ENCODE measurements at places on chromosomes 7 and 10. TPM values are rescaled to one million over a fixed set of nuclear protein-coding genes. Genes with fewer than 3 reads are reported as not detected.

MINPP1 gene
- 16.0 TPM for polyA plus RNA-seq

ZNF92 gene
- polyA plus RNA-seq: 0.90 TPM

PROSER2 gene
- 8.1 TPM for polyA plus RNA-seq

OR2A1 gene
- polyA plus RNA-seq: 0.14 TPM

VSTM4 gene
- 0.06 TPM for polyA plus RNA-seq

TRIM74 gene
- polyA plus RNA-seq: 0.07 TPM

TAS2R4 gene
- polyA plus RNA-seq: 0.30 TPM

HOXA9 gene
- polyA plus RNA-seq: 84.1 TPM

- no peak overlapping the region for H3K27ac ChIP-seq
- no peaks in the 10 kb centered on the region for H3K36me3 ChIP-seq
- no peaks in the 10 kb centered on the region for H3K27me3 ChIP-seq
- no peaks in the 10 kb centered on the region for H3K4me1 ChIP-seq
Observed at GRCh38 chr7:37930226-37930948, 9.9 kb downstream of the EPDR1 start.

GRCh38 chr7:83058667-83059066, 104.0 kb downstream of the PCLO start:
- H3K4me1 ChIP-seq: no peaks in the 10 kb centered on the region
- DNase-seq: no peak
- H3K27ac ChIP-seq: no peak overlapping the region
- H3K4me3 ChIP-seq: no peak overlapping the region
- H3K36me3 ChIP-seq: no peaks in the 10 kb centered on the region
- H3K27me3 ChIP-seq: peaks cover 3% of the 10 kb centered on the region

GRCh38 chr10:5364890-5365338, at the start of gene UCN3:
Gene UCN3, plus strand, starts transcription at chr10:5364966. Its CDS starts 8,755 bp downstream, at chr10:5373721.
- H3K4me3 ChIP-seq: no peak within 1 kb of the TSS
- no peak for DNase-seq
- H3K36me3 ChIP-seq: no peaks in the 10 kb centered on the region
- no peak within 1 kb of the TSS for H3K27ac ChIP-seq
- peaks cover 11% of the 10 kb centered on the region for H3K27me3 ChIP-seq

- DNase-seq: no peak
- no peaks in the 10 kb centered on the region for H3K4me1 ChIP-seq
- peaks cover 3% of the 10 kb centered on the region for H3K27me3 ChIP-seq
- H3K36me3 ChIP-seq: no peaks in the 10 kb centered on the region
- no peak overlapping the region for H3K27ac ChIP-seq
Observed at GRCh38 chr10:60663850-60664249, 114.4 kb upstream of the CDK1 start.

- no peak for DNase-seq
- H3K4me1 ChIP-seq: peaks cover 12% of the 10 kb centered on the region
- H3K4me3 ChIP-seq: no peak overlapping the region
- no peaks in the 10 kb centered on the region for H3K27me3 ChIP-seq
Observed at GRCh38 chr7:116715077-116715476, 43.1 kb downstream of the MET start.

- no peak overlapping the region for H3K4me3 ChIP-seq
- no peak for DNase-seq
- no peaks in the 10 kb centered on the region for H3K27me3 ChIP-seq
- no peak overlapping the region for H3K27ac ChIP-seq
Observed at GRCh38 chr7:84258628-84259027, 64.0 kb upstream of the SEMA3A start.

DNA sequence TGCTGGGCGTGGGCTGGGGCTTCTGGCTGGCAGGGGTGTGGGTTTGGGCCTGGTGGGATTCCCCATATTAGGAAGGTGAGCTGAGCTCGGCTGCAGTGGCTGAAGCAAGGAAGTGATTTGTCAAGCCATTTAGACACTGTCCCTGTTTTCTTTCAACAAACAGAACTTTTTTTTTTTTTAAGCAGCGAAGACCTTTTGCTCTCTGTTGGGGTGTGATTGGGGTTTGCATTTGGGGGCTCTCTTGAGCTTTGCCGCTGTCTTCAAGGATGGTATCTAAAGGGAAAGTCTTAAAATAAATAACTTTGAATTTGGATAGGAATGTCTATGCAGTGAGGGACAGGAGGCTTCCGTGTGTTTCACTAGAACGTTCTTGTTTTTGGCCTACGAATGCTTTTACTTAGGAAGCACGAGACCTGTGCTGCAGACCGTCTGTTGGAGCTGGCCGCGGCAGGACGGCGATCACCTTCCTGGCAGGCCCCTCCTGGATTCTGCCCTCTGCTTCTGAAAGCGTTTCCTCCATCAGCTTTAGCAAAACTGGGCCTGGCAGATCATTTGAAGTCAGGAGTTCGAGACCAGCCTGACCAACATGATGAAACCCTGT, 43.9 kb downstream of the FOXK1 start:
- peak overlapping the region; percentile 30 for H3K4me3 ChIP-seq
- peaks cover 2% of the 10 kb centered on the region for H3K36me3 ChIP-seq
- peak overlapping the region; percentile 92 for H3K27ac ChIP-seq
- no peaks in the 10 kb centered on the region for H3K27me3 ChIP-seq
- peaks cover 23% of the 10 kb centered on the region for H3K4me1 ChIP-seq

GRCh38 chr7:3028071-3028757, 15.5 kb downstream of the CARD11 start:
- DNase-seq: peak; percentile 90
- peak overlapping the region; percentile 80 for H3K27ac ChIP-seq
- H3K27me3 ChIP-seq: no peaks in the 10 kb centered on the region
- H3K4me3 ChIP-seq: no peak overlapping the region
- H3K36me3 ChIP-seq: no peaks in the 10 kb centered on the region
- H3K4me1 ChIP-seq: peaks cover 22% of the 10 kb centered on the region

- no peaks in the 10 kb centered on the region for H3K27me3 ChIP-seq
- H3K4me1 ChIP-seq: no peaks in the 10 kb centered on the region
- no peaks in the 10 kb centered on the region for H3K36me3 ChIP-seq
- DNase-seq: no peak
- H3K27ac ChIP-seq: no peak overlapping the region
- H3K4me3 ChIP-seq: no peak overlapping the region
Observed at GRCh38 chr7:70583965-70584883, 547.7 kb upstream of the GALNT17 start.

DNA sequence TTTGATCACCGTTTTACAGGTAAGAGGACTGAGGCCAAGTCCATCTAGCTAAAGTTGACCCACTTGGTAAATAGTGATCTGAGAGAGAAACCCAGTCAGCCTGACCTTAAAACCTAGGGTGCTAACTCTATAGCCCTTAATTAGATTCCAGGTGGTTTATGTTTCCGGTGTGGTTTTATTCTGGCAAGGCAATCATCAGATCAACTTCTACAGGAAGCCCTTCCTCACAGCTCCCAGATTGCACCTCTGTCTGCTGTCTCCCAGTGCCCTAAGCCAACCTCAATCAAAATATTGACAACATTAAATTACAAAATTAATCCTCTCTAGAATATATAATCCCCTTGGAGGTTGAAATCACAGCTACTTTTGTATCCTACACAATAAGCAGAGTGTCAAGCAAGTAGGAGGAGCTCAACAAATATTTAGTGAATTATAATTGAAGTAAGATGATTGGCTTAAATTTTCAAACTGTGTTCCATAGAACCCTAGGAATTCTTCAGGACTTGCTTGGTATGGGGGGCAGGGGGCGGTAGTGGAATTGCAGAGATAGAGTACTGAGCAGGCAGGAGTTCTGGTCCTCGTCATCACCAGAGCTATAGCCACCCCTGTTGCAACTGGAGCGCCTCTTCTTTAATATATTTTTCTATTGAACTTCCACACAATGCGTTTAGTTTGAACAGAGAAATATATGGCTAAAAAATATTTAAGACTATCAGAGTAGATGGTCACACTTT, 692.8 kb upstream of the LRRN3 start:
- H3K27ac ChIP-seq: no peak overlapping the region
- H3K4me1 ChIP-seq: no peaks in the 10 kb centered on the region
- H3K27me3 ChIP-seq: no peaks in the 10 kb centered on the region
- DNase-seq: no peak
- H3K4me3 ChIP-seq: no peak overlapping the region
- no peaks in the 10 kb centered on the region for H3K36me3 ChIP-seq

DNA sequence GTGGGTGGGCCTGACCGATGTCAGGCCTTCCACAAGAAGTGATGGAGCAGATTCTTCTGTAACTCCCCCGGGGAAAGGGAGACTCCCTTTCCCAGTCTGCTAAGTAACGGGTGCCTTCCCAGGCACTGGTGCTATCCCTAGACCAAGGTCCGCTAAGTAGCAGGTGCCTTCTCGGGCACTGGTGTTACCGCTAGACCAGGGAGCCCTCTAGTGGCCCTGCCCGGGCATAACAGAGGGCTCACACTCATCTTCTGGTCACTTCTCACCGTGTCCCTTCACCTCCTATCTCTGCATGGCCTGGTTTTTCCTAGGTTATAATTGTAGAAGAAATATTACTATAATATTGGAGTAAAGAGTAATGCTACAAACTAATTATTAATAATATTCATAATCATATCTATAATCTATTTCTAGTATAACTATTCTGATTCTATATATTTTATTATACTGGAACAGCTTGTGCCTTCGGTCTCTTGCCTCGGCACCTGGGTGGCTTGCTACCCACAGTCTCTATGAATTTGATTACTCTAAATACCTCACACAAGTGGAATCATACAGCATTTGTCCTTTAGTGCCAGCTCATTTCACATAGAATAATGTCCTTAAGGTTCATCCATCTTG, 1378.7 kb downstream of the XPNPEP1 start:
- no peak overlapping the region for H3K27ac ChIP-seq
- DNase-seq: peak; percentile 9
- H3K4me1 ChIP-seq: no peaks in the 10 kb centered on the region
- no peaks in the 10 kb centered on the region for H3K27me3 ChIP-seq
- H3K36me3 ChIP-seq: no peaks in the 10 kb centered on the region
- no peak overlapping the region for H3K4me3 ChIP-seq

DNA sequence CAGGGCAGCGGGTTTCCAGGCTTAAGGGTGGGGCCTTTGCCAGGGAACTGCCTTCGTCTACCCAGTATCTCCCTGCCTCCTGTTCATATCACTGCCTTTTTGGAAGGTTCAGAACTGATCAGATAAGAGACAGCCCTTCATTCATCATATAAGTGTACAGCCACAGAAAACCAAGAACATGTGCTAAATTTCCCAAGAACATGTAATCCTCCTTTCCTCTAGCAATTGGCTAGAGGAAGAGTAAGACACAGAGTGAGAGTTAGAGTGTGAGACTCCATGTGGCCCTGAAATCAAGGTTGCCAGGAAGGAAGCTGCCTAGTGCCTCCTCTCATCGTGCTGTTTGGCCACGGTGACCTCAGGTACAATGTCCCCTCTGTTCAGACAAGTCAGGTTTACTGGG, 770.9 kb downstream of the TNS3 start:
- H3K4me3 ChIP-seq: no peak overlapping the region
- no peaks in the 10 kb centered on the region for H3K36me3 ChIP-seq
- no peak overlapping the region for H3K27ac ChIP-seq
- H3K27me3 ChIP-seq: no peaks in the 10 kb centered on the region

DNA sequence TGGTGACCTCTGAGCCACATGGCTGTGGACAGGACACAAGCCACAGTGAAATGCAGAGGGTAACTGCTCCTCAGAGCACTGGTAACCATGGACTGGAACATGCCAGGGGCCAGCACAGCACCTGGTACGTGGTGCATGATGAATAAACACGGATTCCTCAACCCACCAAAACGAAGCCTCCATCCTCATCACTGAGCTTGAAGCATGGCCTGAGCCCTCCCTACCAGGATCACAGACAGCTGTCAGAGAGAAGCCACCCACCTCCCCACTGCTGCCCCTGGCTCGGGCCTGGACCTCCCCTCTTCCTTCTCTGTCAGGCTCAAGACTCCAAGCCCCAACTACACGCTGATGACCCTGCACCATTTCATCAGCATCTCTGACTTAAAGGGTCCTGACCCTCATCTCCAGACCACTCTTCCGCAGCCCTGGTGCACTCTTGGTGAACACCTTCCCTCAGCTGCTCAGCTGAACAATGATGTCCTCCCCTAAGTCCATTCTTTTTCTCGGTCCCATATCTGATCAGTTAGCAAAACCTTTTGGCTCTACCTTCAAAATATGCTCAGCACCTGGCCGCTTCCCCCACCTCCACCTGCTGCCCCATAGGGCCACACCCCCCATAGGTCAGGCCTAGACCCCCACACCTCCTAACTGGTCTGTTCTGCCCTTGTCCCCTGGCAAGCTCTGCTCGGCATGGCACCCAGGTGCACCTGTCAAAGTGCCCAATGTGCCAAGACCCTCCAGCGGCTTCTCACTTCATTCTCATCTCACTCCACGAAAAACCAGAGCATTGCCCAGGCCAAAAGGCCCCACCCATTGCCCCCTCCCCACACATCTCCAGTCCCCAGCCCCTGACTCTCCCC, 141.1 kb downstream of the MAPK8 start:
- no peak for DNase-seq
- H3K4me1 ChIP-seq: peaks cover 5% of the 10 kb centered on the region
- no peak overlapping the region for H3K4me3 ChIP-seq
- H3K27ac ChIP-seq: no peak overlapping the region

- no peaks in the 10 kb centered on the region for H3K27me3 ChIP-seq
- peaks cover 5% of the 10 kb centered on the region for H3K36me3 ChIP-seq
- H3K4me1 ChIP-seq: no peaks in the 10 kb centered on the region
- no peak overlapping the region for H3K4me3 ChIP-seq
Observed at GRCh38 chr7:851204-851603, 18.9 kb downstream of the SUN1 start.

DNA sequence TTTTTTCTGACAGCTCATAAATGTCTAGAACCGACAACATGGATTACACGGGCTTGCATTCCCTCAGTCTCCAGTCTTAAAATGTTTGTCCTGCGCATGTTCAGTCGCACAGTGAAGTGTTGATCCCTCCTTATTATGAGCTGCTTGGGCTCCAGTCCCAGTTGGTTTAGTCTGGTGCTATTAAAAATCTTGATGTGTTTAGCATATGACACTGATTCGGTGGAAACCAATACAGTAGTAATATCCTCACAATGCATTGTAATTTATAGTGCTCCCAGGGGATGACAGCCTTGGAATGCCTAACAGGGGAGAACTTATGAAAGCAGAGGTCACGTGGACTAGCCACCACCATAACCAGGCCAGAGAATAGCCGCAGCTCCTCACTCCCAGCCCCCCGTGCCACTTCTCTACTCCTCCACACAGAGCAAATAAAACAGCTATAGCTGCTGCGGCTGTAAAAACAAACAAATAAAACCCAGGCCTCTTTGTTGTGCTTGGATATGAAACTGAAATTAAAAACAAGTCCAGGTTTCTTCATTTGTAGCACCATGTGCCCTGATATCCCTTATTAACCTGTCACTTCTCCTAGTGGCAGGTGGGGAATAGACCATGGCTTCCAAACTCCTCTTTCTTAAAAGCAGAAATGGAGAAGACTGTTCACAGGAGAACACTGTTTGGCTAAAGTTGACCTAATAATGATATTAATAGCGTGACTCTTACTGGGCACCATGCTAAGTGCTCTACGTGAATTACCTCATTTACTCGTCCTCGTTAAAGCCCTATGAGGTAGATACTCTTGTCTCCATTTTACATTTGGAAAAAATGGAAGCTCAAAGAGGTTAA, 7.7 kb downstream of the DPCD start:
- H3K27me3 ChIP-seq: no peaks in the 10 kb centered on the region
- no peak overlapping the region for H3K4me3 ChIP-seq
- H3K27ac ChIP-seq: no peak overlapping the region
- no peak for DNase-seq
- H3K4me1 ChIP-seq: no peaks in the 10 kb centered on the region
- H3K36me3 ChIP-seq: no peaks in the 10 kb centered on the region

GRCh38 chr10:110496553-110497437, 912 bp upstream of the DUSP5 start:
- H3K4me1 ChIP-seq: peaks cover 40% of the 10 kb centered on the region
- peak overlapping the region; percentile 94 for H3K27ac ChIP-seq
- DNase-seq: peak; percentile 62

- no peaks in the 10 kb centered on the region for H3K4me1 ChIP-seq
- H3K36me3 ChIP-seq: no peaks in the 10 kb centered on the region
- H3K27ac ChIP-seq: no peak overlapping the region
- DNase-seq: no peak
- H3K27me3 ChIP-seq: peaks cover 19% of the 10 kb centered on the region
- no peak overlapping the region for H3K4me3 ChIP-seq
Observed at GRCh38 chr10:118926903-118927302, 102.6 kb upstream of the NANOS1 start.

Data from endothelial cell of umbilical vein (primary cell).